ENCODE measurements at places on chromosomes 2 and 18.

GRCh38 chr2:217934321-217935131, 68.3 kb downstream of the TNS1 start:
- no peak for DNase-seq

DNA sequence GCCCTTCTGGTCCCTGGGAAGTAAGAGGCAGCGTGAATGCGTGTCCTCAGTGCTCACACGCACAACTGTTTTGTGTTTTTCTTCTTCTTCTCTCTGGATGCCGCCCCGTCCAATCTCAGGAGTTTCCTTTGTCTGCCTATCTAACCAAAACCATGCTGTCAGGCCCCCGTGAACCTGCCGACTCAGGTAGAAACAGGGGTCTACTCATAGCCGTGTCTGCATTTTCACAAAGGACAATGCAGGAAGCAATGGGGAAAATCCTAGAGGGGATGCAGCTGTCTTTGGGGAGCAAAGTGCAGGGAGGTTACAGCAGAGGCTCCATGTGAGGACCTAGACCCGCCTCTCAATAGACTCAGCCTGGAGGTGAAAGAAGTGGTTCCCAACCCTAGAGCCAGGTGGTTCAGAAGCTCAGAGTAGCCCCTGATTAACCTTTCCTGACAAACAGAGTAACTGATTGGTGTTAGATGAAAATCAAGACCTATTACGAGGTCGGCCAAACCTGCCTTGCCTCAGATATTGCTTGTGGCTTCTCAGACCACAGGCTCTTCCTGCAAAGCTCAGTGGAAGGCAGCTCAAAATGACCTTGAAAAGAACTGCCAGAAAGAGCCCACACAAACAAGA, 49.3 kb downstream of the CD226 start:
- DNase-seq: peak; percentile 20

- no peak for DNase-seq
Observed at GRCh38 chr2:196598846-196599245, 40.7 kb upstream of the CCDC150 start.

DNA sequence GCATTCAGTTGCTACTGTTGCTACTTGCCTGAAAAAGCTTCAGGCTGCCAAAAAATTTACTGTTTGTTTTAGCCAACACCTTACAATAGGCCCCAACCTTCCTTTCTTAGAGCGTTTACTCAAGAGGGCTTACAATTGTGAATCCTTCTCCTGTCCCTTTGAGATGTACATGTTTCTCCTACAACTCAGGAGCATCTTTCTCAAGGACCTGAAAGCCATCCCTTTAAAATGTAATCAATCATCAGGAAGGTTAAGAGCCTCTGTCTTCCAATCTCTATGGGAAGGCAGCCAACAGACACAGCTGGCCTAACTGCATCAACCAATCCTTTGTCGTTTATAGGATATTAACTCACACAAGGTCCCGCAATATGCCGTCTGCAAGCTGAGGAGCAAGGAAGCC, 3.4 kb upstream of the IER3IP1 start:
- no peak for DNase-seq

DNA sequence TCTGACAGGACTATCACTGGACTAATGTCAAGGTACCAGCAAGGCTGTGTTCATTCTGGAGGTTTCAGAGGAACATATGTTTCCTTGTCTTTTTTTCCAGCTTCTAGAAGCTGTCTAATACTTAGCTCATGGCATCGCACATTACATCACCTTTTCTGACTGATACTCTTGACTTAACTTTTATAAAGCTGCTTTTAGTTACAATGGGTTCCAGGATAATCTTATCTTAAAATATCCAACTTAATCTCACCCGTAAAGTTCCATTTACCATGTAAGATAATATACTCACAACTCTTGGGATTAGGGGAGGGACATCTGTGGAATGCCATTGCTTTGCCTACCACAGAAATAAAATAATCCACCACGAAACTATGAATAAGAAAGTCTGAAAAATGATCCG, 394.2 kb downstream of the CDH19 start:
- no peak for DNase-seq

- DNase-seq: no peak
Observed at GRCh38 chr2:99593692-99594427, 104.0 kb upstream of the REV1 start.

GRCh38 chr2:231152800-231153557, 28.1 kb upstream of the HTR2B start:
- no peak for DNase-seq

DNA sequence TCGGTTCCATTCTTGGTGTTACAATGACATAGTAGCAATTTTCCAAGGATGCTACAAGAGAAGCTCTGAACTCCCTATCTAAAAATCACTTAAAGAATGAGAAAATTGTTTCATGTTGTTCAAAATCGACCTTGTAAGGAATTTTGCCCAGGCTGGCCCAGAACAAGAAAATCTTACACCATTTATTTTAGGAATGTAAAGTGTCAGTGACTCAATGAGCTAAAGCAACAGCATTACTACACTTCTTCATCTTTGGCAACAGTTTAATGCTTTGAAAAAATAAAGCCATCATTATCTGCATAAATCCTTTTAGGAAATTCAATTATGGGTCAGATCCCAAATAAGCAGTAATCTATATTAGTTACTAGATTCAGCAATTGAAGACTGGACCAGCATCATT, 38.6 kb downstream of the SLC25A12 start:
- no peak for DNase-seq

- no peak for DNase-seq
Observed at GRCh38 chr18:36128530-36128870, 640 bp downstream of the SLC39A6 start.

DNA sequence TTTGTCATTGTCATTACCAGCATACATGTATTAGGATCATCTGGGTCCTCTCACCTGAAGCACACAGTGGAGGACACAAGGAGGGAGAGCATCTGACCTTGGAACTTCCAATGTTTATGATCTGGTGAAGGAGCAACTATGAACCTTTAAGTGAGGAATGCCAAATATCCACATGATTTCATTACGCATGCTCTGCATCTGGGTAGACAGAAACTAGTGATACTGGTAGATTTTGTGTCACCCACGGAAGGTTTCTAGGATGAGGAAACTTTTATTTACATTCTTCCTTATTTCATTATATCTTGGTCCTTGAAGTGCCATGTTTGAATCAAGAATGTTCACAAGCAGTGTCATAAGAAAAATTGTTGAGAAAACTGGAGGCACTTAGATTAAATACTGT, 32.1 kb downstream of the SPC25 start:
- no peak for DNase-seq
